Urinary bladder (tissue), 4 donors: ENCODE measurements at places on chromosomes 1 and 21. TPM values are rescaled to one million over a fixed set of nuclear protein-coding genes. Genes with fewer than 3 reads are reported as not detected.

The AMIGO1 gene
- total RNA-seq = 2.9 TPM

DNA sequence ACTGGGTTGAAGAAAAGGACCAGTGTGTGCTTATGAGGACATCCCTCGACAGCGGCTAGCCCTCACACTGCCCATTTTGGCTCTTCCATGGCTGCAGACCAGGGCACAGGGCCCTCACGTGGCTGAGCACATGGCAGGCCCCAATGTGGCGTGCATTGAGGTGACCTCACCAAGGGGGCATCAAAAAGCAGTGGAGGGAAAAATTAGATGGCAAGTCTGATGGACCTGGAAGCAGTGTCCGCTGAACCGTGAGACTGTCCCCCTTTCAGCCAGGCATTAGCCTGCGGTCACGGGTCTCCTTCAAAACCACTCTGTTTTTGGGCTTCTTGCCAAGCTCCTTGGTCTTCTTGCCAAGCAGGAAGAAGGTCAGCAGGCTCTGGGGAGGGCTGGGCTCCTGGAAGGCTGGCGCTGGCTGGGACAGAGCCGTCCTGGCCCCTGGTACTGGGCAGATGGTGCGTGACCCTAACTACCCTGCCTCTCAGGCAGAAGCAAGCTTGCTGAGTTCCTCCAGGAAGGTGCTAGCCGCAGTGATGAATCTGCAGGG, 30.8 kb downstream of the TRIM67 start:
- no peak for DNase-seq

- no peak for DNase-seq
These were observed 17.6 kb downstream of the ATP8B2 start for GRCh38 chr1:154342836-154343472.

DNA sequence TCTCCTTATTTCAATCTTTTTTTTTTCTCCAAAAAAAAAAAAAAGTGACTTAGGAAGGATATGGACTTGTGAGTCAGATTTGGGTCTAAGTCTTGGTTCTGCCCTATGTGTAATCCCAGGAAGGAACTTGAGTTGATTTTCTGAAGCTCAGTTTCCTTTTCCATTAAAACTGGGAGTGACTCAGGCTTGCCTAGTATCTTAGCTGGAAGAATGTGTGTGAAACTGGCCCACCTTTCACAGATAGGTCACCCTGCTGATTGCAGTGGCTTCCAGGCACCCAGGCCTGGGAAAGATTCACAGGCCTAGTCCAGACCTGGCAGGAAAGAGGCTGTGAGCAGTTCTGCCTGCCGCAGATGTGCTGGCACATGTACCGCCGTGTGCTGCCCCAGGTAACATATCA, 218.3 kb upstream of the HOOK1 start:
- DNase-seq = no peak

- DNase-seq = no peak
These were observed 7.3 kb downstream of the ODF2L start for GRCh38 chr1:86388777-86389176.

DNA sequence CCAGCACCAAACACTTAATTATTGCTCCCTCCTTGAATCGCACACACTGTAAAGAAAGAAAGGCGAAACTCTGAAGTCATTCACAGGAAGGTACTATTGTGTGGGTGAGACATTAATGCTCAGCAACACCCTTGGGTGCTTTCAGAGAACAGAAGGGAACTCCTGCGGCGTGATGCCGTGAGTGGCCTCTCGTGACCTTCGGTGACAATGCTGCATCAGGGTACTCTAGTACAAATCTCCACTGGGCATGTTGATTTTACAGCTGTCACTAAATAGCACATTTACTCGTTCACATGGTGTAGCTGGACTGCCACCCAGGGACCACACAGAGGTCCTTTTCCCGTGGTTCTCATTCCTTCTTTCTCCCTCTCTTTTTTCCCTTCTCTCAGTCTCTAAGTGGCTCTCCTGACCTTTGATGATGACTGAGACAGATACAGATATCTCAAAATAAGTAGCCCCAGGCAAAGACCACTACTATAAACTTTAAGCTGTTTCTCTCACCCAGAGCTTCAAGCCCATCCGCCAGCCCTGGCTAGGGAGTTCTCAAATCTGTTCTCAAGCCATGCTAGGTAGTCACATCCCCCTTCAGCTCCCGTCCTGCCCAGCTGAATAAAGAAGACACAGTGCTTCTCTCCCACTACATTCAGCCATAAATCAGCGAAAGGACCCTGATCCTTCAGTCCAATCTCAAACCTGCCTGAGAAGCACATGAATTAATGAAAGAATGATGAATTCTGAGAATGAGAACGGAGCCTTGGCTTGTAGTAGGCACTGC, 223.4 kb upstream of the FMN2 start:
- no peak for DNase-seq

The ATP5PF gene
- total RNA-seq = 71.3 TPM

DNA sequence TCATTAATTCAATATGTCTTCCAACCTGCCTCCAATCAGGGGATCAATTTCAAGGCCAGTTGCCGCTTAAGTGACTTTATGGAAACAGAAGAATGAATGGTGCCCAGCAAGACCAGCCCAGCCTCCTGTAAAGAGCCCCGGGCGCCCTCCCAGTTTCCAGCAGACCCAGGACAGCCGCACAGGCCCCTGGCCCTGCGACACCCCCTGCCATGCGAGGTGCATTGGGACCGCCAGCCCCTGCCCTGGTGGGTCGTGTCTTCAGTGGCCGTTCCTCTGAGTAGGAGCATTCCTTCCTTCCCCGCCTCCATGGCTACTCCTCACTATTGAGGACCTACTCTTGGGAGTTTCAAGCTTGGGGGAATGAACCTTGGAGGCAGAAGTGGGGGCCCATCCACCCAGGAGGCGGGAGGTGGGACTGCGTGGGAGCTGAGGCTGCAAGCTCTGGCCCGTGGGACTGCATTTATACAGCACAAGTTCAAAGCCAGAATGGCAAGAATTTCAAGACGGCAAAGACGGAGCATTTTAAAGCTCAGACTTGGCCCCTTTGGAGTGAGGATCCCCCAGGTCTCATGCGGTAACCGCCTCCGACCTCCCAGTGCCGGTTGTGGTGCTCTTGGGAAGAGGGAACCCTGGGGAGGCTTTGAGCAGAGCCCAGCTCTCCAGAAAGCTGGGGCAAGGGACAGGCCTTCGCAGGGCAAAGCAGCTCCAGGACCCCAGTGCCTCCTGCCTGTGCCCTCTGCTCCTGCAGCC, 73.1 kb upstream of the ACTRT2 start:
- no peak for DNase-seq
